Amniotic epithelial cell (primary cell): ENCODE measurements at places on chromosomes 7 and 10.

DNA sequence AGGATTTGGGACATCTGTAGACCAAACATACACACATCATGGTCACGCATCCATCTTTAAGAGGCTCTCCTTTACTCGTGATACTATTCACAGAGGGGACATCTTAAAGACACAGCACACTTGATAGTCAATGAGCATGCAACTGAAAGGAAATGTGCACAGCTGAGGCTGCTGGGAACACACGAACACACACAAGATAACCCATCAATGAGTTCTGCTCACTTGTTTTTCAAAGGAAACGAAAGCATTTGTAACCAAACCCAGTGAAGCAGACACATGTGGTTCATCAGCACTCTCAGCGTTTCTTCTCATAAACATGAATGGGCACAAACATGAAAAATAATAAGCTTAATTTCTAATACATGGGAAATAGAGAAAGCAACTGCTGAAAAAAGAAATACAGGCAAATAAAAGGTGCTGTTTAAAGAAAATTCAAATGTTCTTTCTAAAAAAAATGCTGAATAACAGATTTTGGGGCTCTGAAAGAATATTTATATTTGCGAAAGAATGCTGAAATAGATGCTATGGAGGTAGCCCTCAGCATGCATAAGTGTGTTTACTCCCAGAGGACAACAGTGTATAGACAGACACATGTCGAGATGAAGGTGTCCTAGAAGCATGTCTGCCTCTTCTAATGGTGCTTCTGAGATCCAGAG lies 59.7 kb upstream of the LAMB4 start:
- no peak for DNase-seq

- DNase-seq: peak; percentile 43
These were observed 40.0 kb downstream of the ZCCHC24 start for GRCh38 chr10:79405221-79405994.

DNA sequence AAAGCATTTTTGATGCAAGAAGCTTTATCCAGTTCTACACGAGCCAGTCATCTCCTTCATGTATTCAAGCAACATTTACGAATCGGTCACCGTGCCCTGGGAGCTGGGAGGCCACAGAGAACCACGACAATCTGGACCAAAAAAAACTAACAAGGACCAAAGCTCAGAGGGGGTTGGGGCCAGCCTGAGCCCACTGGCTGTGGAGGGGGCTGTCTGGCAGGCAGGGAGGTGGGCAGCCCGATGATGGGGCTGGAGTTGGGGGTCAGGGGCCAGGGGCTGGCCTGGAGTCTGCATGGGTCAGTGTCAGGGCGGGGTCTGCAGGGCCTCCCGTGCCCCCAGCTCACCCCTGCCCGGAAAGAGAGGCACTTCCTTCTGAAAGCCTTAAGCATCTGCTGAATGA lies 12.5 kb upstream of the GRIFIN start:
- no peak for DNase-seq

- DNase-seq: no peak
These were observed 6.1 kb downstream of the ECD start for GRCh38 chr10:73161662-73162061.

DNA sequence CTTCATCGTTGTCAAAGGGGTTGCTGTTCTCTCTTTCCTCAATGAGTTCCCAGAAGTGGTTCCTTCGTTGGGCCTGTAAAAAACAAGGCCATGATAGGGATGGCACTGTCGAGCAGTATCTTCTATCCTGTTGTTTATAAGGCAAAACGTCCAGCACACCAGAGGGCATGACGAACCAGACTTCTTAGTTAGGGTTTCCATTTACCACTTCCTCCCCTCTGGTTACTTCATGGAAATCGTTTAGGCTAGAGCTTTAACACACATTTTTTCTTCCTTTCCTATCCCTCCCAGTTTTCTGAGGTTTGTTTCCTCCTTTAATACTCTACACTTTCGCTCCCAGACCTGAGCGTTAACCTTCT lies 24.7 kb downstream of the MKRN1 start:
- no peak for DNase-seq

- DNase-seq: no peak
These were observed 192.6 kb upstream of the FRMD4A start for GRCh38 chr10:14523286-14523685.

DNA sequence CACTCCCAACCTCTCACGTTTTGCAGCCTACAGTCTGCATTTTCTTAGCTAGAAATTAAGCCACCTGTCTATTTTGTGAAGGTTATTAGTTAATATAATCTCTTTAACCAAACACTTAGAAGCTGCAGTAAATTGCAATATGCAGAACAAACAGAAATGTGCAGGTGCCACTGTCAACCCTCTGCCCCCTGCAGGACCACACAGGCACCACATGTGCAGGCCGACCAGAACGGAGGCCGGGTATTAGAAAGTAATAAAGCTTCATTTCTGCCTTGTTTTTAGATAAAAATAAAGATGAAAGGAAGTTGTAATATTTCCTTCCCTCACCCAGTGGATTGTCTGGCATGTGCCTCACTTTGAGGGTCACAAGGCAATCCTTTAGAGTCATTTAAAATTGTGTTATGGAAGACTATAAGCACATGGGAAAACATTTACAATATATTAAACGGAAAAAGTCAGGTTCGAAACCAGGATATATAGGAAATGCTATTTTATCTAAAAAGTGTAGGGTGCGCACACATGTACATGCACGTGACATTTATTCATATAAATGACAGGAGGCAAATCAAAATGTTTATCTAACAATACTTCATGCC lies 158.2 kb downstream of the ARHGAP12 start:
- no peak for DNase-seq

GRCh38 chr10:13816195-13816925 lies 229.6 kb downstream of the PRPF18 start:
- DNase-seq: peak; percentile 25

- DNase-seq: no peak
These were observed 194.9 kb downstream of the KCNMA1 start for GRCh38 chr10:77442699-77443189.

- DNase-seq: no peak
These were observed 38.2 kb downstream of the CDH23 start for GRCh38 chr10:71434760-71435394.

DNA sequence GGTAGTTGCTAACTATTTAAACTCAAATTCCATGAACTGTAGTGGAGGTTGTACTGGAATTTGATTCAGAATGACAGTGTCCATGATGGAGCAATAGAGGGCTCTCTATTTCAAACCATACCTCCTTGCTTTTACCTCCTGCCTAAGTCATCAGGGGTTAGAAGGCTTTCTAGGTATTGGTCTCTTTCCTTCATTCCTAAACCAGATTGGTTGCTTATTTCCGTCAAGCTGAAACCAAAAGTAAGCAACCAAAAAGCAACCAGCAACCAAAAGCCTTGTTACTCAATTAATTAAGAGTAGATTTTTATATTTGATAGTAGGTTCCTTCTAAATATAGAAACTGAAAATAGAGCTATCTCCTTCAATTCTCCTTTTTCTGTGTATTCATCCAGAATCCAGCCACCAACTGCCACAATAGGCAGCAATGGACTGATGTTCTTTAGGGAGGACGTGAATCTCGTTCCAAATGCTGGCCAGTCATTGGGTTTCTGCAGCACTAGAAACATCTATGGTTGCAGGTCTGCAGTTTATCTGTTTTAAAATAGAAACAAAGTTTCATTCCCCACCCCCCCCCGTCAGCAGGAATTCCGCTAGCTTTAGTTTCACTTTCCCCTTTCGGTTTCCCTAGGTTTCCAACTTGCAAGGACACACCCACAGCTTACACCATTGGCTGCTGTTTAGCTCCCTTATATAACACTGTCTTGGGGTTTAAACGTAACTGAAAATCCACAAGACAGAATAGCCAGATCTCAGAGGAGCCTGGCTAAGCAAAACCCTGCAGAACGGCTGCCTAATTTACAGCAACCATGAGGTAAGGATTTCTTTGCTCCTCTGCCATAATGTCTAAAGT lies at the start of gene IFIT1:
Gene IFIT1, plus strand, starts transcription at position 717 of the 850 bp plus-strand sequence. Its CDS starts 90 bp downstream, at position 807.
- DNase-seq: peak; percentile 95

- DNase-seq: no peak
These were observed 47.7 kb downstream of the CHN2 start for GRCh38 chr7:29242265-29242664.

- peak; percentile 68 for DNase-seq
These were observed 66.7 kb upstream of the PDZD8 start for GRCh38 chr10:117441812-117442443.

DNA sequence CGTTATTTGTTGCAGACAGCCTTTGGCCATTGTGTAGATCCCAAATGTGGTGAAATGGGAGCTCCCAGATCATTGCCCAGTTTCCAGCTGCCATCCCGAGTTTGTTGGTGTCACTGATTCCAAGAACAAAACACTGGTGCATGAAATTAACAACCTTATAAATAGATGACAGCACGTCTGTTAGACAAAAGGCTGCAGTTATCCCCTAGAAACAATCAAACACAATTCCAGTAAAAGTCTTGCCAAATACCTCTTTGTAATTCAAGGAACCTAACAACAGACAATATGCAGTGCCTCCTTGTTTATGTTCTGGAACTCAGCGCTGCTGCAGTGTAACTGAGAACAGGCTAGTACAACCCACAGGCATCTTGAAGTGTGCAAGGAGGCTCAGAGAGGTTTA lies 404.5 kb downstream of the PAXIP1 start:
- no peak for DNase-seq

DNA sequence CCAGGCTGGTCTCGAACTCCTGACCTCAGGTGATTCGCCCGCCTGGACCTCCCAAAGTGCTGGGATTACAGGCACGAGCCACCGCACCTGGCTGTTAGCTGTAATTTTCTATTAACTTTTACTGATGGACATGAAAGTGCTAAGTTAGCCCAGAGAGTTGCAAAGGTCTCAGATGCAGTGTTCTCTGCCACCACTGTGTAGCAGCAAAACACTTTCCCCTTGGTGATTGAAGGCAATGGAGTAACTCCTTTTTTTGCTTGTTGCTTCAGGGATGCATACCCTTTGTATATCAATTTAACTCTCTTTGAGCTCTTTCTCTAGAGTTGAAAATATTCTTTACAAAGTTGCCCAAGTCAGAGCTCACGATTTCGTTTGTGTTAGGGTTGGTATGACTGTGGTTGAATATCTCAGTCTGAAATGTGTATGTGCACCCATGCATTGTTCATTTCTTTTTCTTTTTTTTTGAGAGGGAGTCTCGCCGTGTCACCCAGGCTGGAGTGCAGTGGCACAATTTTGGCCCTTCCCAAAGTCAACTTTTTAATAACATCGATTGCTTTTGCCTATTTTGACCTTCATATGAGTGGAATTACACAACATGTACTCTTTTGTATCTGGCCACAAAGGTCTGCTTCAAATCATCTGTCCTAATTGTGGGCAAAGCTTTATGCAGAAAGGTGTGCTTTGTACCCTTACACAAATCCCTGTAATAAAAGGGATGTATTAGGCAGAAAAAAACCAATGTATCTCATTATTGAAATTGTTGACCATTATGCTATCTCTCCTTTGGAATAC lies 52.6 kb downstream of the GTF2I start:
- DNase-seq: peak; percentile 47

GRCh38 chr10:5782174-5782573 lies 31.1 kb downstream of the GDI2 start:
- no peak for DNase-seq

DNA sequence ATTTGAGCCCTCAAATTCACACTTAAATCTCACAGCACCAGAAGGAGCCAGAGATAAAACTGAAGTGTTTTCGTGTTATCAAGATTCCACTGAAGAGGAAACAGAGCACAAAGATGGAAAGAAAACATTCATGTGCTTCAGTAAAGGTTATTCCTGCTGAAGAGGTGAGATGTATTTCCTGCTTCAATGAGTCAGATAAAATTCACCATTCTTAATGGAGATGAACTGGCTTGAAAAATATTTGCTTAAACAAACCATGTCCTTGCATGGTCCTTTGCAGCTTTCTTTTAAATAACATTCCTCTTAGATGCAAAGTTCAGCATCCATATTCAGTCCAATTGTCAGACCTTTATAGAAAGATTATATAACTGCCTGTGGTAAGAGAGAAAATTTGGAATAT lies 294.2 kb downstream of the IPMK start:
- DNase-seq: no peak

GRCh38 chr7:132580277-132580676 lies 4.0 kb upstream of the PLXNA4 start:
- no peak for DNase-seq

DNA sequence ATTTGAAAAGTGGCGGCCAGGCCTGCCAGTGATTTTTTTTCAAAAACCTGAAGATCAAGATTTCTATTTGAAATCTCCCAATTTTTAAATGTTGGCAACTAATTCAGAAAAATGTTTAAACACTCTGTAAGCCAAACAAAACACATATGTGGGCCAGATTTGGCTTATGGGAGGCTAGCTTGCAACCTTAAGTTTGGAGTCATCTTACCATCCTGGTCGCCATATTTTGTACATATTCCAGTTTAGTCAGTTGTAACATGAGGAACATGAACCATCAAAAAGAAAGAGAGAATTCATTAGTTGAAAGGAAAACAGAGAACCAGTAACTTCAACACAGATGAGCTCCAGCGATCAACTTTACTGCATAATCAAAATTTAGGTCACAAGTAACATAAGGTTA lies 115.4 kb downstream of the TMEM26 start:
- no peak for DNase-seq

DNA sequence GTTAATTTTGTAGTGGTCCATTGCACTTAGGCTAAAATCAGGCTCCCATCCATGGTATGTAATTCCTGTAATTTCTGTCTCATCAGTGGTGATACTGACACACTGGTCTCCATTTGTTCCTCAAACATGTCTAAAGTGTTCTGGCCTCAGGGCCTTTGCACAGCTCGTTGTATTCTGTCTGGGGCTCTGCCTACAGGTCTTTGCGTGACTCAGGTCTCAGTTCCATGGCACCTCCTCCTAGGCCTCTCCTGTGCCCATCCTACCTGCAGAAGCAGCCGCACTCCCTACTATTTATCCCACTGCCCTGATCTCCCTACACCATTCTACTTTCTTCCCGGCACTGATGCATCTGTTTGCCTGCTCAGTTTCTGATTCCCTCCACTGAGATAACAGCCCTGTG lies 173.8 kb downstream of the ITGA8 start:
- no peak for DNase-seq

GRCh38 chr10:131846240-131847101 lies 54.3 kb upstream of the PPP2R2D start:
- DNase-seq: no peak

DNA sequence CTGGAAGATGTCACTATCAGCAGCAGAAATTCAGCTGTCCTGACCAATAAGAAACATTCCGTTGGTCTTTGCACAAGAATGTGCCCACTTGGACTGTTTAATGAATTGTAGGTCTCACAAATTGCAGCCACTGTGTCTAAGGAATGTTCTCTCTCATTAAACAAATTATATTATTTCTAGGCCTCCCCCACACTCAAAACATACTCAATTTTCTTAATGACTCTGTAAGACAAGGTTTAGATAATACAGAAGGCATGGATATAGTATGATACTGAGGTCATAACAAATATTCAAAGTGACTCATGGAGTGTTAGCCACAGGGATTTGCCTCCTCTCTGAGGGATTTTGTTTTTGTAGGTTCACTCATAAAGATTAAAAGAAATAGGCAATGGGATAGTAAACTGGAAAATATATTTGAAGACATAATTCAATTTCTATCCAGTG lies 197.5 kb downstream of the PTN start:
- DNase-seq: peak; percentile 98
